ENCODE measurements at places on chromosomes 4 and X.

DNA sequence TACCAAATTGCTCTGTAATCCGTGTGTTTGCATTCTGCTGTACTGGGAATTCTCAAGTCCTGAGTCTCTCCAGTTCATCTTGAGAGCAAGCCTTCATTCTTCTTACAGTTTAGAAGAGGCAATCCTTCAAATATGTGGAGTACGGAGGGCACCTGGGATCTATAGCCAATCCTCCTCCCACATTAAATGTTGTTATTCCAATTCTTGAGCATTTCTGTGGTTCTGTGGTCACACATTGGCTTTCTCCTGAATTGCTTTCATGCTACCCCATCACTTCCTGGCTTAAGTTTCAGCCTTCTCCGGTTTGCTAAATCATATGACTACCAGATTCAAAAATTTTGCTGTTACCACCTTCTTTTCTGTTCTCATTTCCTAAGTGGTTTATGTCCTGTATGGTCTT lies 611.1 kb downstream of the PCDH19 start:
- no peak for DNase-seq

GRCh38 chr4:7427361-7427760 lies 7.4 kb downstream of the PSAPL1 start:
- DNase-seq, result no peak

GRCh38 chrX:24243188-24243587 lies 70.7 kb downstream of the SUPT20HL2 start:
- no peak for DNase-seq

GRCh38 chr4:176789955-176790354 lies 2.8 kb downstream of the VEGFC start:
- DNase-seq, result peak; percentile 23

DNA sequence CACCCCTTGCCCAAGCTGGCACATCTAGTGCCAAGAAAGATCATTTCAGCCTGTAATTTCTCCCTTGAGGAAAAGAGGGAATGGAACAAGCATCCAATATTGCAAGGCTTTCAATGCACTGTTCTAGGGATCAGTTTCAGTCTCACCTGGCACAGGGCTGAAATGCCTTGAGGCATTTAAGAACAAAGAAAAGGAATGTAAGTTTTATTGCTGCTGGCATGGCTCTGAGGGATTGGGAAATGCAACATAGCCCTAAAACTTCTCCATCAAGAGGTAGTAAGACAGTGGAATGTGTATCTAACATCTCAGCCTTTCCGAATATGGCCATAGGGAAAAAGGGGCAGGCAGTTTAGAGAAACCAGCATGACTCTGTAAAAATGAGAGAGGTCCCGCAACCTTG lies 732.6 kb upstream of the LCORL start:
- no peak for DNase-seq

- no peak for DNase-seq
Observed at GRCh38 chrX:153877571-153878261, 8.3 kb downstream of the L1CAM start.

DNA sequence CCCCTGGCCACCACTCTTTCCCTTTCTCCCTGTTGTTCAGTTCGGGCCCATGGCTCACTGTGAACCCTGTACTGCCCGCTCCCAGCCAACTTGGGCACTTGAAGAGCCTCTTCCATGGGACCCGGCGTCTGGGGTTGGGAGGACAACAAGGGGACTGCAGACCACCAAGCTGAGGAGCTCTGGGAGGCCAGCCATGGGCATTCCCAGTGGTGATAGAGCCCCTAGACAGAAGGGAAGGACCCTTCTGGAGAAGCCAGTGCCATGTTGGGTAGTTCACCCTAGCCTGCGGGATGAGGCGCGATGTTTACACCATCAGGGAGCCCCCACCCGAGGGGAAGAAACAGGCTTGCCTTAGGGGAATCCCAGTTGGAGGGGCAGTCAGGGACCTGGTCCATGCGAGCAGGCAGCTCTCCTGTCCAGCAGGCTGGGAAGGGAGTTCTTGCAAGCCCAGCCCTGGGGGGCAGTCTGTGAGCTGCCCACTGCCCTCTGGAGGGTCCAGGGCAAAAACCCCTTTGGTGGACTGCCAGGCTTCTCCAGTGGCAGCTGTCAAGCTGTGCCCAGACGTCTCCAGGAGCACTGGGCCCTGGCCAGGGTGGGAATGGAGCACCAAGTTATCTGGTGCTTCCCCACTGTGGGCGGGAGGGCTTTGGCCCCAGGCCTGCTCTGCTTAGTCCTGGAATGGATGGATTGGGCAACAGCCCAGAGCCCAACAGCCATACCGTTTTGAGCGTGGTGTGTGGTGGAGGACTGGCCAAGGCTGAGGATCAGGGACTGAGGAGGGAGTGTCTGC lies 23.7 kb upstream of the UBA1 start:
- DNase-seq, result no peak

- DNase-seq, result no peak
Observed at GRCh38 chr4:151627491-151627890, 133.3 kb downstream of the GATB start.

GRCh38 chr4:76060506-76060905 lies 14.0 kb upstream of the ART3 start:
- no peak for DNase-seq
